ENCODE measurements at places on chromosomes 2 and 18.

- no peak for DNase-seq
Observed at GRCh38 chr18:34576622-34577021, 133.5 kb upstream of the DTNA start.

DNA sequence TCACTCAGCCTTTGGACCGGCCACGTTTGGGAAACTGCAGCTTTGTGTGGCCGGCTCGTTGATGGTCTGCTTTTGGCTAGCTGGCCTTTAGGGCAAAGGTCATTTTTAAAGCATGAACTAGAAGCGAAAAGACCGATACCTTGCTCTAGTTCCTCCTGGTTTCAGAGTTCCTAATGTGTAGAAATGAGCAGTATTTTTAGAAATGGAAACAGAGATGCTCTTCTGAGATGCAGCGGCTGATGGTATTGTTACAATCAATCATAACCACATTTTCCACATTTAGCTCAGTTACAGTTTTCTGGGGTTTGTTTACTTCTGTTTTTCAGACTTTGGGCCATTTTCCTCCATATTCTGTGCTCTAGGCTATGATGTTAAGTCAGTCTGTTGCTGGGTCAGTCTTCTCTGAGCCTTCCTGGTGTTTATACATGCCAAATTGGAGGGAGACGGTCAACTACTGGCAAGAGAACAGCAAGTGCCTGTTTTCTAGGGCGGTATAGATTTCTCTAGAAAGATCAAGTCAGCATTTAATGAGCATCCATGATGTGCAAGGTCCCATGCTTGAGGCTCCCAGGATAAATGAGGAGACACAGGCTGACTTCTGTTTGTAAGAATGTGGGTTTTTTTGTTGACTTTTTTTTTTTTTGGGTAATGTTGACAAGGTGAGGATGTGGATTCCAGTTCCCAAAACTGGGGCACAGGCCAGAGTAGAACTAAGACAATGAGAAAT, 28.0 kb downstream of the RNF144A start:
- no peak for DNase-seq

DNA sequence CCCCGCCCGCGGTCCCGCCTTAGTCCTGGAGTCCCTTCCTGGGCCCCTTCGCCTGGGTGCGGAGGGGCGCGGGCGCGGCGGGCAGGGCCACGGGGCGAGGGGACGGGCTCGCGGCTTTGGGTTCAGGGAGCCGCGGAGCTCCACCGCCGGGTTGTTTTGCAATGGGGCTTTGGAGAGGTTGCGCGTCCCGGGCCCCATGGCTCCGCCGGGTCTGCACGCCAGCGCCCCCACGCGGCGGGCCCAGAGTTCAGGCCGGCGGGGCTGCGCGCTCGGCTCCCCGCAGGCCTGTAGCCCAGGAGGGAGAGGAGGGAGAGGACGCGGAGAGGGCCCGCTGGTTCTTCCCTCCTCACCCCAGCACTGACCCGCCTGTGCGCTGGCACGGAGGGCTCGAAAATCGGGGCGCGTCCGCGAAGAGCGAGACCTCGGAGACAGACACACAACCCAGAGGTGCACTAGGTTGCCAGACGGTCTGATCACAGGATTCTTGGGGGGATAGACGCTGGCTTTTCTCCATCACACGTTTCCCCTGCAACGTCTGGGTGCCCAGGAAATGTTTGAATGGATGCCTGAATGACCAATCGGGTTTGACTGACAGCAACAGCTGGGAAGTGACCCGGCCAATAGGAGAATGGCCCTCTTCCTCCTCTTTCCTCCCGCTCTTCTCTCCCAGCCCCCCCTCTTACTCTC, 4.9 kb upstream of the SIX2 start:
- peak; percentile 40 for DNase-seq

DNA sequence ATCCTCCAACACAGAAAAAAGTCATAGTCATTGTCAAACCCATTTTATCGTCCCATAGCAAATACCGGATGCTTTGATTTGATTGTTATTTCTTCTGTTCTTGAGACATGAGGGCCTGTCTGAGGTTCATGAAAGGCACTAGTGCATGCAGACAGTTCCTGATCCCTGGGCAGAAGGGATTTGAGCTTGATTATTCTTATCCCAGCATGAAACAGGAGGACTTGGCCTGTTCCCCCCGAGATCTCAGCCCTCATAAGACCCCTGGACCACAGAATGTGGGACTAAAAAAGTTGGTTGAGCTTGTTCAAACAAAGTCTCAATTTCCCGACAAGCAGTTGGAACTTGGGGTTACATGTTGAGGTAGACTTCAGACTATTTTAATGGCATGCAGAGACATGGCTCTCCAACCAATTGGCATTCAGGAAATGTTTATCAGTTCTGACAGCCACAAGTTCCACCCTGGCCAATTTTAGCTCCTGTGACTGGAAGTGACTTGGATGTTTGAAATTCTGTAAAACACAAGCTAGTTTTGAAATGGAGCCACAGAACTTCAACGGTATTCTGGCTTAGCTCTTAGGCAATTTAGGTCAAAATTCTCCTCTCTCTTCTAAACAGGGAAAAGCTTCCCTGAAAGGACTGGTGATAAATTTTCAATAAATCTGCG, 366.9 kb upstream of the SLC14A2 start:
- DNase-seq = no peak

- DNase-seq = no peak
Observed at GRCh38 chr18:49656073-49656692, 94.3 kb downstream of the LIPG start.

DNA sequence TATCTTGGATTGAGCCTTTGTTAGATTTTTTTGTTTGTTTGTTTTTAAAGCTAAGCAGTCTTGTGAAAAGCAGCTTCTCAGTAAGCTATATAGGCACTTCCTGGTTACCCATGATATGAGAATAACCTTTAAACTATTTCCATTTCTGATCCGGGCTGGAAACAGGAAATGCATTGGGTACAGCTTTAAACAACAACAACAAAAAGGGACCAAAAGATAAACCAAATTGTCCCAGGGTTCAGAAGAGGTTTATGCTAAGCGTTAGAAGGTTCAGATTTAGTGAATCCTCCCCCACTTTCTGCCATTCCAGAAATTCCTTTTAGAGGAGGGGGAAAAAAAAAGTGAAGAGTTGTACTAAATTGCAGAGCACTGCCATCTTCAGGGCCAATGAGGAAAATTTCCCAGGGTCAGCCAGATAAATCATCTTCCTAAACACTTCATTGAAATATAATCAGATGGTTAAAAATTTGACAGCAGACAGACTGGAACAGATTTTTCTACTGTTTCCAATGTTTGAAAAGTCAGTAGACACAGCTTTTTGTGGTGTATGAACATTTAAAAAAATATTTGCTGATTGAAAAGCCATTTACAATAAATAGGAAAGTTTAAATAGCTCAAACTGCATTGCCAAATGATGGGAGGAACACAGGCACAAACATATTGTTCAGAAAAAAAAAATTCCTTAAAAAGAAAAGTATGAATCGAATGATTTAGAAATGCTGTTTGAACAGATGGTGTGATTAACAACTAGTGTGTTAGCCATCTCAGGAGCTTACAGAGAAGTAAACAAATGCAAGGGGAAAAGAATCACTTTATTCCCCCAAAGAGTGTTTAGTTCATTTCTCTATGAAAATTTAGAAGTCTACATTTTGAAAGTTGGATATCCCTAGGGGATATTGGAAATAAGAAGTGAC, 189.9 kb upstream of the TANK start:
- DNase-seq = peak; percentile 27

- no peak for DNase-seq
Observed at GRCh38 chr18:74796841-74797576, 199.3 kb downstream of the ZNF407 start.

DNA sequence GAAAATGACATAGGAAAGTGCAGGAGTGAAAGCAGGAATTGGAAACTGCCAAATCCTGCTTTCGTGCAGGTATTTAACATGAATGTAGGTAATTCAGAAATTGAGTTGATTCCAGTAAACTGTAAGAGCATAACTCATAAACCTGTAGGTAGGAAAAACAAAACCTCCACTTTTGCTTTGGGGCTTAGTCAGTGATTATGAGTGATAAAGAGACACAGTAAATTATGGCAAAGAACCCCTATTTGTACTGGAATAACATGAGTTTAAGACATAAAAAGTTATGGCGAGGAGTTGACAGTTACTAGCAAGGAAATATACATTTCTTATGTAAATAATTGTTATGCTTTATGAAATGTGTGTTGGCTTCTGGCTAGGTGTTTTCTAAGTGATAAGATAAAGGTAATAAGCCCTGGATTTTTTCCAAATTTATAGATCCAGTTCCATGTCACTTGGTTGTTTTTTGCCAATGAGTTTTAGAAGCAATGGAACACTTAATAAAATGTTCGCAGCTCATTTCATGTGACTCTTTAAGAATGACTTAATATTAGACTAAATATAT, 17.3 kb downstream of the MAP3K20 start:
- no peak for DNase-seq

DNA sequence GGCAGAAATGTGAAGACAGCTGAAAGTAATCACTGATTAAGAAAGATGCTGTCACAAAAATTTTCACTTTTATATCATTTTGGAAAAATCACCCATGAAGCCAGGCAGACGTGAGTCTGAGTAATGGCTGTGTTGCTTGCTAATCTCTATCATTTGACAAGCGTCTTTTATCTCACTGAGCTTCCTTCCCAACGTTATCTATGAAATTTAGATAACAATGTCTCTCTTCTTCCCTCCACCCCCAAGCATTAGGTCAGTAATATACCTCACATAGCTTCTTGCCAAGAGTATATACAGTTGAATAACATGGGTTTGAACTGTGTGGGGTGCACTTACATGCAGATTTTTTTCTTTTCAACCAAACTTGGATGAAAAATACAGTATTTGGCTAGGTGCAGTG, 388.6 kb upstream of the NRXN1 start:
- DNase-seq = no peak

DNA sequence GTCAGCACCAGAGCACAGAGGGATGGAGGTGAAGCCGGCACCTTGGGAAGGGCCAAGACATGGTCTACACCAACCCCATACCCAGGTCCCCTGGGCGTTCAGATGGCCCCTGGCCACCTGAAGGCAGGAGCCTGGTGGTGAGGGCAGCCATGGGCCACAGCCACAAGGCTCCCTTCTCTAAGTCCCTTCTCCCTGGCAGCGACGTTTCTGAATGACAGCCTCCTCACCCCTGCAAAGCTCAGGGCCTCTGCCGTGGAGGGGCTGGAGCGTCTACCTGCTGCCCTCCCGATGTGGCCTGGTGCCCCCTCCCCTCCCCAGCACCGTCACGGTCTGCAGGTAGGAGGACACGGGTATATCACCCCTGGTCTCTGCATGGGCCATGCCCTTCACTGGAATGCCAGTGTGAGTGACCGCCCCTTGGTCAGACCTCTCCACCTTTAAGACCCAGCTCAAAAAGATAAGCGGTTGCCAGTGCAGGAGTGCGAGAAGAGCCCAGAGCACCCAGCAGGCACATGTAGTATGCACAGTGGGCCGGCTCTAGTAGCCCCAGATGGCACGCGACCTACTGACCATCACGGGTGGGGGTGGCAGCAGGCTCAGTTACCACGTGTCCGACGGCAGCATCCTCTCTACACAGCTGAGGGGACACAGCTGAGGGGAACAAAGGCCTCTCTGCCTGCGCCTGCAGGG, 46.6 kb downstream of the HS6ST1 start:
- no peak for DNase-seq

GRCh38 chr2:16816522-16816921, 150.9 kb upstream of the CYRIA start:
- no peak for DNase-seq

DNA sequence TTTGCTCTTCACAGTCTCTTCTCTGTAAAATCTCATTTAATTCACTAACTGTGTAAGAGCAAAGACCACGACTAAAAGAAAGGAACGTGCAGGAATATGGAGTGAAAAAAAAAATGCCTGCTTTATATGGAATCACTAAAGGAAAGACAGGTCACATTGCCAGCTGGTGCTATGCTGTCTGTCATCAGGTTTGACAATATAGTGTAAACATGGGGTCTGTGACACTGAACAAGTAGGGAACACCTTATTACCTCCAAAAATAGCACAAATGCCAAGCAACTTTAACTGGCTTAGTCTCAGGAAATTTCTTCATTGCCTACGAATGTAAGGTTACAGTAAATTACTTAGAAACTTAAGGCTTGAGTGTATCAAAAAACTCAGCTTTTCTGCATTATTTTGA, 364.5 kb upstream of the LINC00305 start:
- no peak for DNase-seq

DNA sequence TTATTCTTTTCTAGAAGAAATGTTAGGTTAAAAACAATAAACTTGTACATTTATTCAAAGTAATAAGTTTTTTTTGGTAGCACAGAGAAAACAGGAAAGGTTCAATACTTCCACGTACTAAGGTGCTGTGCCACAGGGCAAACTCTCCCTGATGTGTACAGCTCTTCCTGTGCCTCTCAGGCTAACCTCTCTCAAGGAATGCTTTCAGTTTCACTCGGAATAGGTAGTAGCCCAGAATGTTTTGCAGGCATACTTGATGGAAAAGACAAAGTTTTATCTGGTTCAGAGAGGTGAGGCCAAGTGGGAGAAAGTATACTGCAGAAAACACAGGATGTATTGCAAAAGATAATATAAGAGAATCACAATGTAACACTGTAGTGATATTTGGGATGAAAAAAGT, 171.0 kb upstream of the ZFP36L2 start:
- DNase-seq = no peak

- no peak for DNase-seq
Observed at GRCh38 chr2:229665158-229665557, 49.2 kb downstream of the DNER start.
